ENCODE measurements at places on chromosomes 2 and 18.

DNA sequence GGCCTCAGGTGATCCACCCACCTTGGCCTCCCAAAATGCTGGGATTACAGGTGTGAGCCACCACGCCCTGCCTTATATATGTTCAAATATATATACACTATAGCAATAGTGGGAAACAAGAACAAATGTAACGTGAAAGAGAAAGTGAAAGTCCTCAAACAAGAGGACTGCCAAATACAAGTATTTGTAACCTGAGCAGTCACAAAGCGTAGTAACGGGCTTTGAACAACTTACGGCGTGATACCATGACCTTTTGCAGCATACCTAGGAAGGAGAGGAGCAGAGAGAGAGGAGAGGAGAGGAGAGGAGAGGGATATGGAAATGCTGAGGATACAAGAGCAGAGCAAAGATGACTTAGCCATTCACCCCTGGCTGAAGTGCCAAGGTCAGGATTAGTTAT lies 113.8 kb upstream of the RGPD4 start:
- DNase-seq, result no peak

- DNase-seq, result no peak
These were observed 8.4 kb upstream of the PSMD1 start for GRCh38 chr2:231047923-231048915.

DNA sequence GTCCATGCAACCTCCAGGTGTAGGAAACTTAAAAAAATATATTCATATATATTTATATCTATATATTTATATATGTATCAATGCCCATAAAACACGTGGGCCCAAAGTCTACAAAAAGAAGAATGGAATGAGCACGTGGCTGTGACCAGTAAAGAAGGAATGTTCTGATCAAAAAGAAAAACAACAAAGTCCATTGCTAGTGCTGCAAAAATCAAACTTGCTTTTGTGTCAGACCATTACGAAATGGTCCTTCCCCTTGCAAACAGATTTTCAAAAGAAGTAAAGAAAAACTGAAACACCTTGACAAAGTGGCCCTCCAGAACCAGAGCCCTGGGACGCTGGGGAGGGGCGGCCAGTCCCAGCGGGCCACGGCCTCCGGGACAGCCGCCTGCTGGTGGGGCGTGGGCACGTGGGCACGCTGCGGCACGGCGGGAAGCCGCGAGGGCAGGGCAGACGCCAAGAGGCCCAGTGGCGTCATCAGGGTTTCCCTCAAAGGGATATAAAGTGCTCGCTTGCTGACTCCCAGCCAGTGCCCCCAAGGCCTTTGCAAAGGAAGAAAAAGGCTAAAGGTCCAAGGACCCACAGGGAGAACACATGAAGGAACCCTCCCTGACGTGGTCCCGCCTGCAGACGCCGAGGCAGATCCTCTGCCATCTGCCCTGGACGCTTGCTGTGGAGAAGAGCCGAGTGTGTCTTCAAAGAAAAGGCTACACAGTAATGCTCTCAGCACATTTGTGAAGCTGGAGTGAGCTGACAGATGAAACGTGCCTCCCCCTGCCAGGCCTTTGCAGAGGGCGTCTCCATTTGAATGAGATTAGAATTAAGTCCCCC lies 201.8 kb downstream of the TWIST2 start:
- no peak for DNase-seq

DNA sequence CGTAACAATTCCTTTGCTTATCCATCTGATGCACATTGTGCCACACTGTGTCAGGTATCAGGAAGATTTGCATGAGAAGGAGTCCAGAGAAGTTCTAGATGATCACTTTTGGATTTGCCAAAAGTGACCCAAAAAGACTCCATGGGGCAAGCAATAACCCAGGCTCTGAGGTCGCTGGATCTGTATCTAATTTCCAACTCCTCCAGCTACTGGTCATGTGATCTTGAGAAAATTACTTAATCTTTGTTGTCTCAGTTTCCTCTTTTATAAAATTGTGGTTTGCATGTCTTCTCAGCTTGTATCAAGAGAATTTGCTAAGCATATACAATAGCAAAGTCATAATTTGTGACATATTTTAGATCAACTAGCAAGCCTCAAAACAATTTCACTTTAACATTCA lies 61.3 kb upstream of the ITGA4 start:
- DNase-seq, result no peak

GRCh38 chr2:204611764-204612163 lies 66.5 kb downstream of the PARD3B start:
- DNase-seq, result no peak

DNA sequence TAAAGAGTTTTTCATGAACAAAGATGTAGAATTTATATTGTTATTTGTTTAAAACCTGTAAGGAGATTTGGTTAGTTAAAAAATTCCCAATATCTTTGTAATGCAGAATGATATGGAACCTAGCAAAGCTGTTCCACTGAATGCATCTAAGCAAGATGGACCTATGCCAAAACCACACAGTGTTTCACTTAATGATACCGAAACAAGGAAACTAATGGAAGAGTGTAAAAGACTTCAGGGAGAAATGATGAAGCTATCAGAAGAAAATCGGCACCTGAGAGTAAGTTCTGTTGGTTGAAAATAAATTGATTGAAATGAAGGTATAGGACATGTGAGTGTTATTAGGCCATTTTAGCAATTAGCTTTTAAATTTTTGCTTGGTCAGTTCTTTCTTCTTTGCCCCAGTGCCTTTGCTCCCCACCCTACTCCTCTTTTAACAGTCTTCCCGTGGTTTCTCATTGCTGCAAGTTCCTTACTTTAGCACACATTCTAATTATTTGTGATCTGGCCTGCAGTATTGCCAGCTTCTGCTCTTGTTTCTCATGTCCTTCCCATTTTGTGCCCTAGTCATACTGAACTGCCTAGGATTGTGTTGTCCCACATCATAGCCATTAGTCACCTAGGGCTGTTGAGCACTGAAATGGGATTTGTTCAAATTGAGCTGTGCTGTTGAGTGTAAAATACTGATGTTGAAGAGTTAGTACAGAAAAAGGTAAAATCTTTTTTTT lies 36.6 kb downstream of the VAPA start:
- DNase-seq, result no peak

DNA sequence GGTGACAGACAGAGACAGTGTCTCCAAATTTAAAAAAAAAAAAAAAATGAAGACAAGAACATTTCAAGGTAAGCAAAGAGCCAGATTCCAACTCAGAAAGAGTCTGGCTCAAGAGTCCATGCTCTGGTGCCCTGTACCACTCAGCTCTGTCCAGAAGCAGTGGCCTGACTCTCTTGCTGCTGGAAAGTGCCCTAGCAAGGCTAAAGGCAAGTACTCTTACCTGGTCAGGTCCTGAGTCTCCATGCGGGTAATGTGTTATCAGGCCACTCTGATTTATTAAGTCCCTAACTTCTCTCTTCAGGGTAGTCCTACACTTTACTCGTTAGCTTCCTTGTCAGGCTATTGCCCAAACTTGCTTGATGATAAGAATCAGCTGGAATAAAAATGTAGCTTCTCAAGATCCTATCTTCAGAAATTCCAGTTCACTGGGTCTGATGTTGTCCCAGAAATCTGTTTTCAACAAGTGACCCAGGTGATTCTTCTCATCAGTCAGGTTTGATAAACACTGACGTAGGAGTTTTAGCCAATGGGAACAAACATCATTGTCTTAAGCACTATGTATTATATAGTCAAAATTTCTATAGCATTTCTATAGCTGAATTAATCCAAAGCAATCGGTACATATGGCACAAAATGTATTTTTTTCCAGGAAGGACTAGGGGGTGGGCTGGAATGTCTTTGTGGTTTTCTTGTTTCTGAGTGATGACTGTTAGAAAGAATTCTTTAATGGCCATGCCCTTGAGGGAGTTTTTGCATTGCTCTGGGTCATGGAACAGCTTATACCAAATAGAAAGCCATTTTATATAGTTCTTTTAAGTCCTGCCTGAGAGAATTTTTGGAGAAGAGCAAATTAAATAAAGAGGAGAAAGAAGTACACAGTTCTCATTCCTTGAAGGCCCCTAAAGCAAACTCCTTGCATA lies 139.9 kb upstream of the DNMT3A start:
- no peak for DNase-seq

- DNase-seq, result no peak
These were observed 170.2 kb upstream of the TNP1 start for GRCh38 chr2:217030081-217030480.

DNA sequence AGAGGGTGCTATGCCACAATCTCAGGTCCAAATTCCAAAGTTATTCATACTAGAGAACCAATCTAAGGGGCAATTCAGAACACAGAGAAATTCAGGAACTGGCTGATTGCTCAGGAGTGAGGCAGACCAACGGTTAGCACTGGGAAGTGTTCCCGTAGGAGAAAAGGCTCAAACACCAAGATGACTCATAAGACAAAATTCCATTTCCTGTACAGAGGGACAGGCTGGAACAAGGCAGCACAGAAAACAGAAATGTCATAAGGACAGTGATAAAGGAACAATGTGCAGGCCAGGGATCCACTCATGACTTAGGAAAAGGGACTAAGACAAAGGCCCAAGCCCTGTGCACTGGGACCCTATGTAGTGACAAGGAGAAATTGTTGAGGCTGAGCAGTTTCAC lies 54.2 kb downstream of the PDE1A start:
- DNase-seq, result no peak

DNA sequence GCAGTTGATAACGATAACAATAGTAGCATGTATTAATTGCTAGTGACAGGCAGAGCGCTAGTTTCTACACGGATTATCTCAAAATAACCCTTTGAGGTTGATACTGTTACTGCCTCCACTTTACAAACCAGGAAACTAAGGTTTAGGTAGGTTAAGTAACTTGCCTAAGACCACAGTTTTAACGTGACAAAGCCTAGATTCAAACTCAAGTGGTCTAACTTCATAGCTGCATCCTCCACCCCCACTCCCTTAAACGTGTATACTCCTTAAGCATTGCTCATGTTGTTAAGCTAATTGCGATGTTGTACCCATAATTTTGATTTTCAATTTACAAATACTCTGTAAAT lies 1.2 kb downstream of the ME2 start:
- no peak for DNase-seq

- no peak for DNase-seq
These were observed 16.8 kb downstream of the SP140L start for GRCh38 chr2:230343747-230344146.

DNA sequence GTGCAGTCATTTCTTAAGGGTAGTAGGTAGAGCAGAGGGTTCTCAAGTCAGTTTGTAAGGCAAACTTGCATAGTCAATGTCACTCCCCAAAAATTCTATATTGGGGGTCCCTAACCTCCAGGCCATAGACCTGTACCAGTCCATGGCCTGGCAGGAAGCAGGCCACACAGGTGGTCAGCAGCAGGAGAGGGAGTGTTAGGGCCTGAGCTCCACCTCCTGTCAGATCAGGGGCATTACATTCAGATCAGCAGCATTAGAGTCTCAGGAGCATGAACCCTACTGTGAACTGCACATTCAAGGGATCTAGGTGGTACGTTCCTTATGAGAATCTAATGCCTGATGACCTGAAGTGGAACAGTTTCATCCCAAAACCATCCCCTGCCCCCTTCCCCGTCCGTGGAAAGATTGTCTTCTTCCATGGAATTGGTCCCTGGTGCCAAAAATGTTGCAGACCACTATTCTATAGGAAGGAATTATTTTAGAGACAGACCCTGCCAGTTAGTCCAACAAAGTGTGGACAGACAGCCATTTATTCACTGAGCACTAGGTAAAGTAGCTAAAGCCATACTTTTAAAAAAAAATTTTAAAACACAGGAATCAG lies 6.7 kb downstream of the COA5 start:
- DNase-seq, result peak; percentile 27

DNA sequence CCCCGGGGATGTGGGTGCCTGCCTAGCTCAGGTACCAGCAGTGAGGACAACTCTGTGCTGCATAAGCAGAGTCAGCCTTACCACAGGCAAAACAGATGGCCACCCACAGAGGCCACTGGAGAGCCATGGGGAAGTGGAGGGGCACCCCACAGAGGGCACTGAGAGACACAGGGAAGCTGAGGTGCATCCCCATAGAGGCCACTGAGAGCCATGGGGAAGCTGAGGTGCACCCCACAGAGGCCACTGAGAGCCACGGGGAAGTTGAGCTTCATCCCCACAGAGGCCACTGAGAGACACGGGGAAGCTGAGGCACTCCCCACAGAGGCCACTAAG lies 134.1 kb upstream of the EPAS1 start:
- no peak for DNase-seq

- DNase-seq, result no peak
These were observed 812.8 kb downstream of the LRP1B start for GRCh38 chr2:141317986-141318385.

DNA sequence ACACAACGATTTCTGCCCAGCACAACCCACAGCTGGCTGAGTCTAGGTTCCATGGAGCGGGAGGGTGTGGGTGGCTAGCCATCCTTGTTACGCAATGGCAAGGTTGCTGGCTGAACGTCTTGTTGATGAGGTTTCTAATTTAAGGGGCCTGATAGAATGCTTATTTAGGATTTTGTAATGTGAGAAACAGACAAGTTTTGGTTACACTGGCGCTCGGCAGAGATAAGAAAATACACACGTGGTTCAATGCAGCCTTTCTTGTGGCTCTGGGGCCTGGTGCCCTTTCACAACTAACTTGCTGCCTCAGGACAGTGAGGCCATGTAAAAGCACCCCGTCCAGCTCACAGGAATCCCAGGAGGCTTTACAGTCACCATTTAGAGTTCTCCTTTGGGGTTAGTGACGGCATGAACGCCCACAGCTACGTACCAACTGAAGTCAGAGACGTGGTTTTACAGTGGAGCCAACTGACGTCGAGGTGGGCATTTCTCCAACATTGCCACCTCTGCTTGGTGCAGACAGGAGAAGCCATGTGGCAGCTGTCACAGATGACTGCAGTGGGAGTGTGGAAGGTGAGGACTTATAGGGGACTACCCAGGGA lies 29.7 kb upstream of the PIEZO2 start:
- no peak for DNase-seq

DNA sequence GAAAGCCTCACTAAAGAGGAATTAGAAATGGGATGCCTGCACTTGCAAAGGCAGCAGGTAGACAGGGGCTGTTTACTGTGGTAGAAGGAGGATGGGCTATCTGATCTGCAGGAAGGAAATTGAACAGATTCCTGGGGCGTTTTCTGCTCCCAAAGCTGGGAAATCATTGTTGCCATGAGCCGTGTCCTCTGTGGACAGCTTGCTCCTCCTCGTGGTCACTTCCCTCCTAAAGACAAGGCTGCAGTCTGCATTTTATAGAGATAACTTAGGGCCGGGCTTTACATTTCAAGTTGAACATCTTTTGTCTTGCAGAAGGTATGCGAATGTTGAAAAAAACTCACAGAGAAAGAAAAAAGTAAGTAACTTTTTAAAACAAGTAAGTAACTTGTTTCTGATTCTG lies 50.9 kb downstream of the DCDC2C start:
- DNase-seq, result no peak

GRCh38 chr2:66021296-66021695 lies 413.6 kb upstream of the MEIS1 start:
- DNase-seq, result no peak

GRCh38 chr2:40489678-40489960 lies 37.7 kb upstream of the SLC8A1 start:
- DNase-seq, result no peak

DNA sequence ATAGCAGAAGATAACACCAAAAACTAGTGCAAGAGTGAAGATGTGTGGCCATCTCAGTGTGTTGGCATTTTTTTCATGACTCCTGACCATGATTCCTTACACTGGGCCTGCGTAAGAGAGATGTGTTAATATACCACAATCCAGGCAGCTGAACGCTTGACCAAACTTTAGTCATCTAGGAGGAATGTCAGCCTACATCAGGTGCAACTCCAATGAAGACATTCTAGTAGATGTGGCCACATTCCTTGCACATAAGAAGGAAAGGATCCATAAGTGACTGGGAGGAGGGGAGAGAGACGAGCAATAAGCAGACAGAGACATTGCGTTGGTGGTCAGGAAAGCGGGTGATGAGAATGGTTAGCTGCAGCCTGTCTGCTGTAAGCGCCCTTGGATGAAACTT lies 42.6 kb downstream of the CYRIA start:
- DNase-seq, result no peak
